ENCODE measurements at places on chromosomes 7 and 10.

DNA sequence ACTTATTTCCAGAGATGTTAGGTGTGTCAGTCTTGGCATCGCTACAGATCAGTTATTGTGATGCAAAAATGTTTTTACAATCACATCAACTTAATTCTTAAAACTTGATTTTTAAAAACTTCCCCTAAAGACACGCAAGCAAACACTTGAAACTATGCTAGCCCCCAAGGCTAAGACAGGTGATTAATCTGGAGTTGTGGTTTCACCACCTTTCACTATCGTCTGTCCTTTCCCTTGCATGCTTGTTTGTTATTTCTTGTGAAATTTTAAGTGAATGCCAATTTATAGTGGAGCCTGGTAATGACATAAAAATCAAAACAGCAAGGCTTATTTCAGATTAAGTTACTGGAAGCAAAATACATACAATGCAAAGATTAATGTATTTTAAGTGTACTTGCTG, 70.4 kb downstream of the SLC35B4 start:
- DNase-seq = no peak

GRCh38 chr7:132751244-132751647, 175.0 kb upstream of the PLXNA4 start:
- no peak for DNase-seq

- no peak for DNase-seq
Measured at GRCh38 chr10:82037076-82037475, 162.1 kb downstream of the NRG3 start.

DNA sequence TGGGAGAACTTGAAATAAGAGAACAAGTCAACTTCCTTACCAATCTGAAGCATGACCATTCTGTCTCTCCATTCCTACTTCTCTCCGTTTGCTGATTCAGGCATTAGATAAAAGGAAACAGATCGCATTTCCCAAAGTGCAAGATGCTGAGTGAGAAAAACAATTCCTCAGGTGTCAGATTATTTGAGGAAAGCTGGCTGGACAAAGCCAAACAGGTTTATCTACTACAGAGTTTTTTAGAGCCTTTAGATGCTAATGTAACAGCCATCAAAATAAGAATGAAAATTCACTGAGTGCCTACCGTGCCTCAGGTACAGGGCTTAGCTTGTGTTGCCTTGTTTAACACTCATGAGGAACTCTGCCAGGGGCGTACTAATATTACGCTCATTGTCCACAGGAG, 135.9 kb upstream of the MBL2 start:
- no peak for DNase-seq

DNA sequence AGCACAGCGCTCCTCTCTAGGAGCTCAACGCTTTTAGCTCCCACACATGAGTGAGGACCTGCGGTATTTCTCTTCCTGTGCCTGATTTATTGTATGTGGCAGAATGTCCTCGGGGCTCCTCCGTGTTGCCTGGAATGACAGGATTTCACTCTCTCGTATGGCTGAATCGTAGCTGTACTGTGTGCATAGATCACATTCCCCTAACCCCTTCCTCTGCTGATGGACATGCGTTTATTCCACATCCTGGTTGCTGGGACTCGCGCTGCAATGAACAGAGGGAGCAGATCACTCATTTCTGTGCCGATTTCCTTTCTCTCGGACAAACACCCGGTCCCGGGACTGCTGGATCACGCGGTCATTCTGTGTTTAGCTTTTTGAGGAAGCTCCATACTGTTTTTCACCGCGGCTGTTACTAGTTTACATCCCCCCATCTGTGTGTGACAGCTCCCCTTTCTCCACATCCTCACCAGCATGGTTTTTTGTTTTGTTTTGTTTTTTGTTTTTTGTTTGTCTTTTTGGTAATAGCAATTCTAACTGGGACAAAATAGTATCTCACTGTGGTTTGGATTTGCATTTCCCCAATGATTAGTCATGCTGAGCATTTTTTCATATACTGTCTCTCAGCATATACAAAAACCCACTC, 76.3 kb downstream of the FOXL3 start:
- DNase-seq = no peak

- peak; percentile 39 for DNase-seq
Measured at GRCh38 chr7:107045980-107046379, 1.5 kb downstream of the PRKAR2B start.

Measured in retina (tissue), 1 donor.